CD4-positive, alpha-beta T cell treated with Interleukin-12 subunit alpha and Interleukin-12 subunit beta, for 1 hour (primary cell): ENCODE measurements at places on chromosomes 1 and 21.

DNA sequence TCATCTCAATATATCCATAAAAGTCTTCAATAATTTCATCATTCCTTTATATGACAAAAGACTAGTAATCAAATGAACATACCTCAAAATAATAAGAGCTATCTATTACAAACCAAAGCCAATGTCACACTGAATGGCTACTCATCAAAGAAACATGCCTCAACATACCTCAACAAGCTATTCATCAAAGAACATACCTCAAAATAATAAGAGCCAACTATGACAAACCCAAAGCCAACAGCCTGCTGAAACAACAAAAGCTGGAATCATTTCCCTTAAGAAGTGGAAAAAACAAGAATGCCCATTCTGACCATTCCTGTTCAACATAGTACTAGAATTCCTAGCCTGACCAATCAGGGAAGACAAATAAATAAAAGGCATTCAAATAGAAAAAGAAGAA, 1373.7 kb downstream of the BRINP3 start:
- no peak for DNase-seq

DNA sequence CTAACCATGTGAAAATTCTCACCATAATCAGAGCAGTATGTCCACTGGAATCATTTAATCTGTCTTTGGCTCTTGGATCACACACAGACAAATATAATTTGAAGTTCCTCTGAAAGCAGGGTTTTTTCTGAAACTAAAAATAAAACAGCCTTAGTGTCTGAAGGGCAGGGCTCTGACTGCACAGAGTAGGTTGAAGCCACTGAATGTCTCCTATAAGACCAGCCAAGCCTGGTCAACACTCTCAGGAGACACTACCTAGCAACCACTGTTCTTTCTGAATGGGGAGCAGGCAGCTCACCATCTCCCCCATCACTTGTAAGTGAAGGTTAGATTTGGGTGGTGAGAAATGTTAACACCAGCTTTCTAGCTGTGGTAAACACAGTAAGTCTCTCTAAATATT, 16.1 kb upstream of the TMEM183A start:
- DNase-seq = no peak

- DNase-seq = no peak
Measured at GRCh38 chr1:164902491-164902890, 343.5 kb downstream of the PBX1 start.

DNA sequence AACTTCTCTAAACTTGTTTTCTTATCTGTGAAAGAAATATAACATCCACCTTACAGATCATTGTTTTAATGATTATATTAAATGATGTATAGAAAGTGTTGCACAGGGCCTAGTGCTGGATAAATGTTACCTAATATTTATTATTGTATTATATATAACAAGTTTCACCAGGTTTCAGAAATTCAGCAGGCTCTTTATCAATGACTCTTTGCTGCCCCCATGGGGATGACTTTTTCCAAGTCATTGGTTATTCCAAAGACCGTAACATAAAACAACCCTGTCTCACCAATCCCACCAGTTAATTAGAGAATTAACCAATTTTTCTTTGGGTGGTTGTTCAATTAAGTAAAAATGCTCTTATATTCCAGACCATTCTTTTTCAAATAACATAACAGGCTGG, 7.3 kb upstream of the DEDD start:
- peak; percentile 68 for DNase-seq

DNA sequence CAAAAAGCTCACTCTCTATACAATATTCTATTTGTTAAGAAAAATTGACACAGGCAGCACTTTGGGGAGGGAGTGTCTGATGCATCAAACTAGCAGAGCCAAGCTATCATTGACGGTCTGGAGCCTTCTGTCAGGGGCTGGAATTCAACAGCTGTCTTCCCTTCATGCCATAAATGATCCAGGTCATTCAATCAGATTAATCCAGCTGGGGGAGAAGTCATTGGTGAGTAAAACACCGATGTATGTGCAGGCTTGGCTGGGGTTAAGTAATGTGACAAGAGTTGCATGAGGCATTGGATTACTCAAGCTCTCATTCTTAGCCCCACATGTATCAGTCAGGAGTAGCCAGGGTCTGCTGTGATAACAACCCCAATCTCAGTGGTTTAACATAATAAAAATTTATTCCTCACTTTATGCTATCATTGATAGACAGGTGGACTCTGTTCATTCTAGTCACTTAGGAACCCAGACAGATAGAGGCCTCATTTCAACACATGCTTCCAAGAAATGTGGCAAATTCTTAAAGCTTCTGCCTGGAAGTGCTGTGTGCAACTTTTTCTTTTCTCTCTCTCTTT, 118.1 kb upstream of the GADD45A start:
- DNase-seq = no peak

DNA sequence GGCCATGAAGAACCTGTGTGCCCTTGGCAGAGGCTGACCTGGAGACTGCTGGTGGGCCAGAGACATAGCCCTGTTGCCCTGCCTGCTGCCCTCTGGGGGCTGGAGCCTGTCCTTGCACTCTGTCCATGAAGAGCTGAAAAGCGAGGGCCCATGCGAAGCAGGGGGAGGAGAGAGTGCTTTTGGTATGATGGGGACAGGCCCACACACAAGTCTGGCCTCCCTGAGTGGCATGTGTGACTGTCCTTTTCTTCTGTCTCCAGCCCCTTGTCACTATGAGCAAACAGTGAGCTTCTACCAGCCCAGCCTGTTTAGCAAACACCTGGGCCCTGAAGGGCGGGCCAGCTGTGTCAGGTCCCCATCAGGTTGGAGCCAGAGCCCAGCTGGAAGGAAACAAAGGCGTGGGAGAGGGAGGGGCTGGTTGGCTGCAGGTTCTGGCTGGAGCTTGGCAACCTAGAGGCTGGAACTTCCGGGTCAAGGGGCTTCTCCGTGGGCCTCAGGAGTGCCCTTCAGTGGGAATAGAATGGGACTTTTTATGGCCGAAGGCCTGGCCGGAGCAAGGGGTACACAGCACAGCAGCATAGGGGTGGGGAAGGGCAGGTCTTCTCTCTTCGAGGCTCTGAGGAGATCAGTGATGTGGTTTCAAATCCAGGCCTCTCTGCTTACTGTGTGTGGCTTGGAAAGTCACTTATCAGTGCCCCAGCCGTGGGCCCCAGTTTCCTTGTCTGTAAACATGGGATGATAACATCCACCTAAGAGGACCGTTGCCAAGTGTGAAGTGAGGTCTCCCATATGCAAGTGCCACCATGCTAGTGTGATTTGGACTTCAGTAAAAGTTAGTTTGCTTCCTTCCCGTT, 14.3 kb downstream of the QSOX1 start:
- DNase-seq = peak; percentile 39

- DNase-seq = no peak
Measured at GRCh38 chr21:41854426-41854995, 24.6 kb downstream of the PRDM15 start.

DNA sequence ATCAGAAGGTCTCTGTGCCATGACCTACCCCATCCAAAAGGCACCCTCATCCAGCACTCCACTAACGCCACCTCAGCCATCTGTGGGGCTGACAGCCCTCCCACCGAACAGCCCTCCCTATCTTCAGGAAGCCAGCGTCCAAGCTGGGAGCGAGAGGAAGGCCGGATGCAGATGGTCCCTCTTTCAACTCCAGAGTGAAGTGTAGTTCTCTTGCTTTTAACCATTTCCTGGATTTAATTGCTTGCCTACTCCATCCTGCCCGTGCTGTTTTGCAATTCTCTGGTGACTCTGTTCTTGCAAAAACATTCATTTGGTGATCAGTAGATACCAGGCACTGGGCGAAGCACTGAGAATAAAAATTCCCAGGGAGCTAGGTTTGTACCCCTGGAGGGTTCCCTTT, 8.2 kb upstream of the DYRK1A start:
- DNase-seq = no peak

DNA sequence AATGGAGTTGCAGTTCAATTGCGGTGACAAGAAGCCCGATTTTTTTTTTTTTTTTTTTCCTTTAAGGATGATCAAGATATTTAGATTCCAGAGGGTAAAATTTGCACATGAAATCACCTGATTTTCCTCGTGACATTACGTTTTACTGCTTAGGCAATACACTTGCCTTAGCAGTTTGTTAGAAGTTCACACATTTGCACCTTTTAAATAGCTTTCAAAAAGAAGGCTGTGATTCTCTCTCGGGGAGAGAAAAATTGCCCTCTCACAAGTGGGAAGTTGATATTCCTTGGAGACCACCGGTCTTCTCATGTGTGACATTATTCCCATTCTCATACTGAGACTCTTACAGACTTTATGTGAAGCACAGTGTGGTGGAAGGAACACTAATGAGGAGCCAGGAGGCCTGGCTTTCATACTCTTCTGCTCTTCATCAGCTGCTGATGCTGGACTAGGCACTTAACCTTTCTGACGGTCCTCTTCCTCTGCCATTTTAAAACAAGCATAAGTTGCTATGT, 69.8 kb upstream of the HSPA13 start:
- DNase-seq = no peak

- DNase-seq = no peak
Measured at GRCh38 chr1:229225331-229225782, 45.6 kb upstream of the RAB4A start.

- DNase-seq = no peak
Measured at GRCh38 chr1:233815865-233816264, 88.6 kb upstream of the SLC35F3 start.

DNA sequence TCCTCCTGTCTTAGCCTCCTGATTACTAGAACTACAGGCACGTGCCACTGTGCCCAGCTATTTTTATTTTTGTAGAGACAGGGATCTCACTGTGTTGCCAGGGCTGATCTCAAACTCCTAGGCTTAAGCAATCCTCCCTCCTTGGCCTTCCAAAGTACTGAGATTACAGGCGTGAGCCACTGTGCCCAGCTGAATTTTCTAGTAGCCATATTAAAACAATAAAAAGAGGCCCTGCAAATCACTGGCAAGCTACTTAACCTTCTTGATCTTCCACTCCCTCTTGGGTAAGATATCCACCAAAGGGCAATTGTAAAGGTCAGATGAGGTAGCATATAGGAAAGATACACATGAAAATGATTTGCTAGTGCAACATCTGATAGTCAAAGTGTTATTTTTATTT, 65.6 kb upstream of the SRSF10 start:
- DNase-seq = no peak

DNA sequence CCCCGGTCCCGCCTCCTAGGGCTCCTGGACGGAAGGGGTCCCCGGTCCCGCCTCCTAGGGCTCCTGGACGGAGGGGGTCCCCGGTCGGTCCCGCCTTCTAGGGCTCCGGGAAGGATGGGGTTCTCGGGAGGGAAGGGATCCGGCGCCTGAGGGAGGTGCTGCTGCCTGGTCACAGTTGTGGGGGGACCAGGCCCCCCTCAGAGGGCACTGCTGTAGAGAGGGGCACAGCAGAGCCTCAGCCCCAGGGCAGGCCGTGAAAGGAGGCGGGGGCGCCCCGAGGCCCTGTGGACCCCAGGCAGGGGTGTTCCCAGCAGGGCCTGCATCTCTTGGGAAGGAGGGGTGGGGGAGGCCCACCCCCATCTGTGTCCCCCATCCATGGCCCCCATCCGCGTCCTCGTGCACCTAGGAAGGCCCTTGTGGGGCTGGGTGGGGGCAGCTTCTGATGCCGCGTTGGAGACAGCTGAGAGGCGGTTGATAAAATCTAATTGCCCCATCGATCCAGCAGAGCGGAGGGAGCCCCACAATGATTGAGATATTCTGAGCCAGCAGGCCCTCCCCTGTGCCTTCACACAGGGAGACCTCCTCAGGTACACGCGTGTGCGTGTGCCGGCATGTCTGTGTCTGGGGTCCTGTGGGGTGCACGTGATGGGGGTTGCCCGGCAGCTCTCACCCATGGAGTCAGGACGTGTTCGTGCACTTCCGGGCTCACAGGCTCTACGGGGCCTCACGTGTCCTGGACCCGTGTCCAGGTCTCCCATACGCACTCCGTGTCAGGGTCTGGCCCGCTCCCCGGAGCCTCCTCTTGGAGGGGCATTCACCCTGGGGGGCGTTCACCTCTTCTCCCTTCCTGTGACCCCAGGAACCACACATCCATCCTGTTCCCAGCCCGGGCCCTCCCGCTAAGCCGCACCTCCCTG, 12.9 kb downstream of the SAMD11 start:
- DNase-seq = no peak

DNA sequence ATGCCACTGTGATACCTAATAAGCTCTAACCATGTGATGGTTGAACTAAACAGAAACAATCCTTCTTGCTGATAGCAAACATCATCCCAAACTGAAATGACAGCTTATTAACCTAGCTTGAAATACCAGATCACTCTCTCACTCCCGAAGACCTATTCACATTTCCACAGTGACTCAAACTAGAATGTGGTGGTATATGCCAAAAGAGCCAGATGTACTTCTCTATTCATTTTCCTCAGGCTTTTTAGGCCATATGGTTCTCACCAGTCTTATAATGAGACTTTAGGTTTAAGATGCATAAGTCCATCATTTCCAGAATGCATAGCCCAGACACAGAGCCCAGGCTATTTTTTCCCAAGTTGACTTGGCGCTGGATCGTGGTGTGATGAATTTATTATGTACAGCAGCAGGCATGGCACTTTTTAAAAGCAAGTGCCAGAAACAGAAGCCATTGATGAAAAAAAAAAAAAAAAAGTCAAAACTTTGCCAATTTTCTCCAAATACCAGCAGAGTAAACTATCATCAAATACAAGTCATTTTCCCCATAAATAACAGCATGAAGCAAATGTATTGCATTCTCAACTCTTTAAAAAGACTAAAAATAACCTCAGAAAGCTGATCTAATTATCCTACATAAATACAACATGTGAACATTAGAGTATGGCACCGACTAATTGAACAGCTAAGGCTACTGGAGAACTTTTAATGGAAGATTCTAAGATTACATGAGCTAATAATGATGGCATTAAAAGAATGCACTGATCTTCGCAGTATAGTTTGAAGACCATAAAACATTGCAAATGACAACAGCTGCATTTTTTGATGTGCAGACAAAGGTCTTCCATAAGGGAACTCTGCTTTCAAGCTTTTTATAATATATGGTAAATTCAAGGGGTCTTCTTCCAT, 365.4 kb downstream of the LRRIQ3 start:
- no peak for DNase-seq

GRCh38 chr1:152343006-152343405, 16.8 kb downstream of the FLG2 start:
- DNase-seq = no peak

DNA sequence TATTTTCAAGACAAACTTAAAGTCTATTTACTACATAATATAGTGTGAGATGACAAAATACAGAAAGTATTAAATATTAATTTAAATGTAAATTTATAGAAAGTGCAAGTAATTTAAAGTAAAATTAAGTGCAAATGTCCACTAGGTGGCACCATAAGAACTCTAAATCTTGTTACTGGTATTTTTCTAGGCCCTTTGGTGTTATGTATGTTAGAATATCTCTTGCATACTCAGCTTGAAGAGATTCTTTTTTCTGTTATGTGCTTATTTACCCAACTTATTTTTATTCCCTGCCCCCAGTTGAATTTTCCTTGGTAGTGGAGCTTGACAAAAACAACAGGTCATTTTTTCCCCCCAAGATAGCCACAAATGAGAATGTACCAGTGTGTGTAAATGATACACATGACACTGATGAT, 71.5 kb downstream of the RPS6KC1 start:
- peak; percentile 37 for DNase-seq

- DNase-seq = no peak
Measured at GRCh38 chr1:28845786-28846543, 34.0 kb downstream of the OPRD1 start.

GRCh38 chr1:116690849-116691406, 23.4 kb upstream of the IGSF3 start:
- no peak for DNase-seq
